Posterior cingulate gyrus (tissue), 11 donors: ENCODE measurements at places on chromosomes 13 and 19.

- DNase-seq, result no peak
Measured at GRCh38 chr19:39237200-39238184, 7.3 kb downstream of the IFNL3 start.

GRCh38 chr13:81639984-81640582 lies 1299.2 kb upstream of the SPRY2 start:
- no peak for DNase-seq

- no peak for DNase-seq
Measured at GRCh38 chr13:50892210-50892944, 17.2 kb upstream of the RNASEH2B start.

GRCh38 chr13:93227878-93228642 lies 1.5 kb downstream of the GPC6 start:
- DNase-seq, result peak; percentile 91

- DNase-seq, result no peak
Measured at GRCh38 chr19:51137792-51138425, 4.2 kb upstream of the SIGLEC7 start.

DNA sequence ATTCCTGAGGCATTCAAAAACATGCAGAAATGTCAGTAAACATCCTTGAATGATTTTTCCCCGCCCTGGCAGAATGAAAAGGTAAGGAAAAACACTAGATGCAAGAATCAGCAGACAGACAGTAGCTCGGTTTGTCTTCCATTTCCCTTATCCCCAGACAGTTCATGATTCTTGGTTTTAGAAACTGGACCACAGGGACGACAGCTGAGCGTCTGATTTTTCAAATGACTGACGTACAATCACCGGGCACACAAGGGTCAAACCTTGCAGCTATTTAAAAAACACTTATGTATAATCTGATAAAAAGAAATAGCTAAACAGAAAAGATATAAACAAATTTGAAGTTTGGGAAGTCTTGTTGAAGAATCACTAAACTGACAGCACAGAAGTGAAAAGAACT lies 47.1 kb downstream of the DCLK1 start:
- DNase-seq, result no peak

GRCh38 chr19:3800996-3801395 lies 14.8 kb upstream of the MATK start:
- no peak for DNase-seq

DNA sequence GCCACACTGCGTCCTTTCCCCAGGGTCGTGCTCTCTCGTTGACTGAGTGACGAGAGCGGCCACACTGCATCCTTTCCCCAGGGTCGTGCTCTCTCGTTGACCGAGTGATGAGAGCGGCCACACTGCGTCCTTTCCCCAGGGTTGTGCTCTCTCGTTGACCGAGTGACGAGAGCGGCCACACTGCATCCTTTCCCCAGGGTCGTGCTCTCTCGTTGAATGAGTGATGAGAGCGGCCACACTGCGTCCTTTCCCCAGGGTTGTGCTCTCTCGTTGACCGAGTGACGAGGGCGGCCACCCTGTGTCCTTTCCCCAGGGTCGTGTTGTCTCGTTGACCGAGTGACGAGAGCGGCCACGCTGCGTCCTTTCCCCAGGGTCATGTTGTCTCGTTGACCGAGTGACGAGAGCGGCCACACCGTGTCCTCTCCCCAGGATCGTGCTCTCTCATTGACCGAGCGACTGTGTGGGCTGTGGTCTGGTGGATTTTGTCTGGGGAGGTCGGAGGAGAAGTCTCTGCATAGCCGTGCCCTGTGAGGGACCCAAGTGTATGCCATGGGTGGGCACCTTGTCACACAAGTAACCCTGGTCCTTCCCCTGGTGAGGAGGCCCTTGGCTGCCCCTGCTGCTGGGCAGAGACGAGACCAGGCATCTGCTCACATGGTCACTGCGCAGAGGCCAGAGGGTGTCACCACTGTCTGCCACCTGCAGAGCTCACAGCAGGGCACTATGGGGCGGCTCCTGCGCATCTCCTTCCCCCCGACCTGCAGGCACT lies 107.7 kb downstream of the KDM4B start:
- DNase-seq, result peak; percentile 76

DNA sequence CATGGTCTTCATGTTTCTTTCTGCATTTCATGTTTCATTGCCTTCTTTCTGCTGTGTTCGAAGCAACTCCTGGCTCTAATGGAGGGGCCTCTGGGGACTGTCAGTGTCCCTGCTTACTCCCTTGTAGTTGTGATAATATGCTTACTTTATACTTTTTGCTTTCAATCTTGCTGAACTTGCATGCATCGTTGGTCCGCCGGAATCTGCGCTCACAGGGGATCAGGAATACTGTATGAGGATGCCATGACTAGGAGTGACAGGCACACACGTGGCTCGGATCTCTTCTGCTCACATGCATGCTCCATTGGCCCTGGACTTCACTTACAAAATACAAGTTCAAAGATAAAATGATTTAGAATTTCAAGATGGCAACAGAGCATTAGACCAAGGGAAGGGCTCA lies 108.8 kb downstream of the SIPA1L3 start:
- no peak for DNase-seq
